ENCODE measurements at places on chromosomes 7 and 10. TPM values are rescaled to one million over a fixed set of nuclear protein-coding genes. Genes with fewer than 3 reads are reported as not detected.

The ZNF425 gene
- 3.2 TPM for total RNA-seq

The SAP25 gene
- 13.6 TPM for total RNA-seq

The KNDC1 gene
- 7.1 TPM for total RNA-seq

GRCh38 chr7:149459540-149460452 lies 1.1 kb downstream of the ZNF777 start:
- no peak for DNase-seq

DNA sequence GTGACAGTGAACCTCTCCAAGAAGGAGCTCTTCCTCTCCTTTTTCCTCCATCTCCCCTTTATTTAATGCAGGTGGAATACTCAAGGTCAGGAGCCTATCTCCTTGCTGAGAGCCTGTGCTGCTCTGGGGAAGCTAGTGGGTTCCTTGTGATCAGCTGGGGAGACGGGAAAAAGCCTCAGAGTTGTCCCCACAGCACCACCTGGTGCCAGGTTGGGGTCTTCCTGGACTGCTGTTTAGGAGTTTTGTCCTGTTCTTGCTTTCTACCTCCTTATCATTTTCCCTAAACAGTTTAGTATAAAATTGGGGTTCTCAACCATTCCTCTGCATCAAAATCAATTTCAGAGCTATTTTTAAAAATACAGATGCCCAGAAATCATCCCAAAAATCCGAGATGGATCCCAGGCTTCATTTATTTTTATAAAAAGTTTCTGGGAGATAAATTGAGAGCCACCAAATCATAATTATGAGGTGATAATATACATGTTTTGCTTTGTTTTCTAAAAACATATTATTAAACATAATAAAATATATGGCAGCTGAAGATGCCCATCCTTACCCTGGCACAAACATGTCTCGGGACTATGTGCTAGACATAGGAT lies 44.3 kb downstream of the MACC1 start:
- DNase-seq, result peak; percentile 73

Data from sciatic nerve (tissue), 2 donors.